Activated CD8-positive, alpha-beta memory T cell treated with anti-CD3 and anti-CD28 coated beads for 1 hour (primary cell): ENCODE measurements at places on chromosomes 7 and 10.

DNA sequence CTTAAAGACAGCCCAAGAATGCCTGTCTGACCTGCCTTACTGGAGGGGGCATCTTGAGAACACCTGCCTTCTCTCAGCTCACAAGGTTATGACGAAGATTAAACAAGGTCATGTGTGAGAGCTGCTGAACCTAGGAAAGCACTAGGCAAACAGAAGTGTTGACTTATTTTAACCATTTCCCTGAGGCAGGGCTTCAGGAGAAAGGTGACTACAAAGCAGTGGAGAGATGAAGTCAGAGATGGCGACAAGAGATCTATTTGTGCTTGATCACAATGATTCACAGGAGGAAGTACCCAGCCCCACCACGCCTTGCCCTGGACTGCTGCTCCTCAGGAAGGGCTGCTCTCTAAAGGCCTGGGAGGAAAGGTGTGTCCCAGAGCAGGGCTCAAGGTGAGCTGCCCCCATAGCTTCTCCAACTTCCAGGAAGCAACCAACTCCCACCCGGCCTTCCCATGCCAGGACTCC, 27.8 kb downstream of the STN1 start:
- DNase-seq = no peak

GRCh38 chr7:142104550-142105527, 6.7 kb upstream of the MGAM2 start:
- DNase-seq = no peak

- DNase-seq = no peak
Measured at GRCh38 chr10:132170561-132171361, 16.0 kb upstream of the DPYSL4 start.

GRCh38 chr10:26509307-26509706, 71.2 kb downstream of the APBB1IP start:
- DNase-seq = no peak

- no peak for DNase-seq
Measured at GRCh38 chr7:130875265-130875741, 141.3 kb upstream of the KLF14 start.

DNA sequence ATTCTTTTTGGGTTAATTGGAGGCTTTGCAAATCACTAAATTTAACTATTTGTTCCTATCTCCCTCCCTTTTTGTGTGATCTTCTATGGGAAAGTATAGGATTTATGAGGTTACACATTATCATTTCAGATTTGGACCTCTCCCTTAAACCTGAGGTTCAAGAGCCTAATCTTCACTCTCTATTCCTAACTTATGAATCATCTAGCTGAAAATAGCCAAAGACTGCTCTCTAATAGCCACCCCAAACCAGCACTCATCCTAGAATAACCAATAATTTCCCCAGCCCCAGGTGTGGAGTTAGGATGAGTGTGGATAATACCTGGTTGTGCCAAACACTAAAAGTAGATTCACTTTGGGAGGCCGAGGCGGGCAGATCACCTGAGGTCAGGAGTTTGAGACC, 499.2 kb downstream of the GFRA1 start:
- no peak for DNase-seq

- DNase-seq = no peak
Measured at GRCh38 chr7:157495594-157495993, 158.8 kb downstream of the DNAJB6 start.

DNA sequence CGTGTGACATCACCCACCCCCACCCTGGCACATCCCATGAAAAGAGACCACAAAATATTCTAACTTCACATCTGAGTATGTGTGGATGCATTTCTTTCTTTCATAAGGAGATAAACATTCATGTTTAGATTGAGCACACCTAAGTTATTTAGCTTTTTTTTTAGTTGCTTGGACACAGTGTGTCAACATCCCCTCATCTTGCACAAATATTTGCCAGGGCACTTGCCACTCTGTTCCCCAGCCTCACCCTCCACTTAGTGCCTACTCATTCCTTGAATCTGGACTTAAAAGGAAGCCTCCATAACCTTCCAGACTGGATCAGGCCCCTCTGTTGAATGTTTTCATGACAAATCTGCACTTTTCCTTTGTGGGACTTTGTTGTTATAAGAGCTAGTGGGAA, 338.9 kb upstream of the IGFBP3 start:
- no peak for DNase-seq

DNA sequence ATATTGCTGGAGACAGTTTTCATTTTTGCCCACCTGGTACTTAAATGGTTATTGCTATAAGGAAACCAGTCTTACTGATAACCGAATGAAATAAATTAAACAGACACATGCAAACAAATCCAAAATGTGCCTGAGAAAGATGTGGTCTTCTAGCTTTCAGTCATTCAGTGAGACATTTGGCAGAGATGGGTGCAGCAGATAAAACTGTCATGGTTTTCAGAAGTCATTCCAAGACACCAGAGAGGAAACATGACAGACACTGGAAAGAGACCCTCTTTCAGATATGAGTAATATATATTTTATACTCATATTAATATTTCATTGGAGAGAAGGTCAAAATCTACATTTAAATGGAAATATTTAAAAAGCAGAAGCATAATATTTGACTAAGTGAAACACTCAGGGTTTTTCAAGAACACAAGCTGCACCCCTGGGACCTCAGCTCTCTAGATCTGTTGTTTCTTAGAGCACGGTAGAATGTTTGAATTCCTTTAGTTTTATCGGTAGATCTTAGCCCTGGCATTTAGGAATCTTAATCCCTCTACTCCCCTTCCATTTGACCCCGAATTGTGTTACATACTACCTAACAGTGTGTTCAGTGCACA, 246.1 kb downstream of the AUTS2 start:
- DNase-seq = no peak

DNA sequence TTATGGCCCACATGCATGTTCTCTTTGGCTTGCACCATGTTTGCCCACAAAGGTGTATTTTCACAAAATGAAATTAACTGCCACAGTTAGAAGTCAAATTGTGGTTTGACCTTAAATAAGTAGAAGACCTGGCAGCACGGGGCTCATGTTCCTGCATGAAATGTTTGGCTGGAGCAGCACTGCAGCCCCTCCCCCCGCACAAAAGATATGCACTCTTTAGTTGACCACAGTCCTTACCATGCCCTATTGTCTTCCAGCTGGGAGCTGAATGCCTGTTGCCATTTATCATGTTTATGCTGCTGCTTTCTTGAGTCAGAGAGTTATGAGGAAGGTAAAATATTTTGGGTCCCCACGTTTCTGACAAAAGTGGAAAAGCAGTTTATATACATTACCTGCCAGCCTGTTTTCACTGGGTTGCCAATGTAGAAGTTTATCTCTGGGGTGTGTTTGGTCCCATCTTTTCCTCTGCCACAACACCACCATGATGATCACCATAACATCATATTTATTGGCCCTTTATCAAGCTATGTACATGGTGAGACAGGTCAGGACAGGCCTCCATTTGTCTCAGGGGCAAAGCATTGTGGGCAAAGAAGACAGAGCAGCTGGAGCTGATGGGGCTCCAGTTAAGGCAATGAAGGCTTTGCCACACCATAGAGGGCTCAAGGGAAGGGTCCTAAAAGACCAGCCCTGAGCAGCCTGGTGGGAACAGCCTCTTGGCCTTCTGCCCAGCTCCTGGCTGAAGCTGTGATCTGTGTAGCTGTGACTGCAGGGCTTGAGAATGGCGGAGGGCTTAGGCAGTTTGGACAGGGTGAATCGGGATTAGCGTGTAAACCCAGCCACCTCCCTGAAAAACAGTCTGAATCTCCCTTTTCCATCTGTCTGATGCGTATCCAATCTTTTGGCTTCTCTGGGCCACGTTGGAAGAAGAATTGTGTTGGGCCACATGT, 5.4 kb downstream of the PRF1 start:
- DNase-seq = no peak

DNA sequence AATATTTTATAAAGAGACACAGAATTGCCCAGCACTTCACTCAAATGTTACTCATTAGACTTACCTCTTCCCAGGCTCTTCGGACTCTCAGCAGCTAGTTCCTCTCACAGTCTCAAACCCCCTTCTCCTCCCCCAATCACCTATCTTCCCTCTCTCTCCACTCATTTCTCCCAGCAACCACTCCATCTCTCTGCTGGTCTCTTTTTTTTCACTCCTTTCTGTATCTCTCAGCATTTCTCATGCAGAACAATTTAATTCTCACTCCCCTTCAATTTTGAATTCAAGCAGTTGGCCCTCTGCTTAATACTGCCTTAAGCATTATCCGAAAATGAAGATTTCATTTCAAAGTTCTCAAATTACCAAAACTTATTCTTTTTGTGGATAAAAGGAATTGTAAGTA, 34.4 kb upstream of the CAV2 start:
- no peak for DNase-seq

DNA sequence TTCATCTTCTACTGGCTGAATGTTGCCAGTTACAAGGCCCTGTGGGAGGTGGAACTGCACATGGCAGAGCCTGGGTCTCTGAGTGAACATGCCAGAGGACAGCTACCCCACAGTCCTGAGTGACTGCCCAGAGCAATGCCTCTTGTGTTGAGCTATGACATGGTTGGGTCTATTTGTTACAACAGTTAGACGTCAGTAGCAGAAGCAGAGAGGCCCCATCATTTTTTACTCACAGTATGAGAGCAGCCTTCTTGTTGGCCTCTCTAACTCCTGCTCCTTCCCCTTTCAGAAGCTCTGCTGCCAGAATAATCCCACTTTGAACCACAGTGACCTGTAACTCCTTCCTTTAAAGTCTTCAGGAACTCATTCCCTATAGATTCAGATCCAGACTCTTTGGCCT, 30.8 kb upstream of the NRP1 start:
- DNase-seq = no peak
